ENCODE measurements at places on chromosomes 13 and 19. TPM values are rescaled to one million over a fixed set of nuclear protein-coding genes. Genes with fewer than 3 reads are reported as not detected.

GRCh38 chr19:10517760-10518443 is 655 bp upstream of the S1PR5 start:
- no peak for DNase-seq
- peak overlapping the region; percentile 10 for H3K4me3 ChIP-seq
- H3K4me1 ChIP-seq, result peaks cover 23% of the 10 kb centered on the region
- H3K27ac ChIP-seq, result no peak overlapping the region
- peaks cover 62% of the 10 kb centered on the region for H3K27me3 ChIP-seq

- no peak for DNase-seq
- H3K4me3 ChIP-seq, result no peak overlapping the region
- no peaks in the 10 kb centered on the region for H3K36me3 ChIP-seq
- no peaks in the 10 kb centered on the region for H3K4me1 ChIP-seq
- peaks cover 15% of the 10 kb centered on the region for H3K27me3 ChIP-seq
Observed at GRCh38 chr13:77374786-77375185, 47.9 kb upstream of the MYCBP2 start.

DNA sequence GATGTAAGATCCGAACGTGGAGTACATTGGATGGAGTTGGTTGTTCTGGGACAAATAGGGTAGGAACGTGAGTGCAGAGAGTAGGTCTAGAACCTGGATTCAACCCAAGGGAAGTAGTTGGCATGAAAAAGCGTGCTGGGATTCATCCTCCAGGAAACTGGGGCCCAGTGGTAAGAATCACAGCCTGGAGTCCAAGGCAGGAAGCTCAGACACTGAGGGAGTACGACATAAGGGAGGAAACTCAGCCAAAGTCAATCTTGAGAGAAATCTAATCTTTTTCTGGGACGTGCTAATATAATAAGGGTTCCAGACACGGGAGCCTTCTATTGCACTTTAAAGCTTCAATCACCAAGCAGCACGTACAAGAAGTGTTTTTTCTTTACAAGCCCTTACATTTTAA is 46.4 kb downstream of the DLEU7 start:
- DNase-seq, result no peak
- H3K27ac ChIP-seq, result no peak overlapping the region
- H3K27me3 ChIP-seq, result peaks cover 26% of the 10 kb centered on the region
- H3K4me1 ChIP-seq, result peaks cover 19% of the 10 kb centered on the region
- H3K36me3 ChIP-seq, result no peaks in the 10 kb centered on the region
- H3K4me3 ChIP-seq, result no peak overlapping the region

The LCP1 gene
- total RNA-seq, result 741 TPM

The CDX2 gene
- total RNA-seq, result not detected

DNA sequence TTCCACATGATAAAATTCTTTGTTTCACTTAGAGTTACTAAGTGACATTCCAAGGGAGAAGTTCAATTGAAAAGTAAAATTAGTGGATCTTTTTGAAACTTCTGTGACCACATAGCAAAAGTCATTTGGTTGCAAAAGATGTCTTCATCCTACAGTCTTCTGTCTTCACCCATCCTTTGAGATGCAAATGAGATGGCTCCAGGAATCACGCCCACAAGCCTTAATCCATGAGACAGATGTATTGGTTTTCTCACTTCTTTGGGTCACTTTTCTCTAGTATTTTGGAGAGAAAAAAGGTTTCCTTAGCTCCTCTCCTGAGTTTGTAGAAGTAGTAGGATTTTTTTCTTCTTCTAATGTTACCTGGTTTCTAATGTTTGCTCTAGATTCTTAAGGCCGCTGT is 259.5 kb upstream of the SLC10A2 start:
- H3K36me3 ChIP-seq, result no peaks in the 10 kb centered on the region
- no peak for DNase-seq
- no peaks in the 10 kb centered on the region for H3K27me3 ChIP-seq
- H3K4me3 ChIP-seq, result no peak overlapping the region
- no peaks in the 10 kb centered on the region for H3K4me1 ChIP-seq
- H3K27ac ChIP-seq, result no peak overlapping the region

DNA sequence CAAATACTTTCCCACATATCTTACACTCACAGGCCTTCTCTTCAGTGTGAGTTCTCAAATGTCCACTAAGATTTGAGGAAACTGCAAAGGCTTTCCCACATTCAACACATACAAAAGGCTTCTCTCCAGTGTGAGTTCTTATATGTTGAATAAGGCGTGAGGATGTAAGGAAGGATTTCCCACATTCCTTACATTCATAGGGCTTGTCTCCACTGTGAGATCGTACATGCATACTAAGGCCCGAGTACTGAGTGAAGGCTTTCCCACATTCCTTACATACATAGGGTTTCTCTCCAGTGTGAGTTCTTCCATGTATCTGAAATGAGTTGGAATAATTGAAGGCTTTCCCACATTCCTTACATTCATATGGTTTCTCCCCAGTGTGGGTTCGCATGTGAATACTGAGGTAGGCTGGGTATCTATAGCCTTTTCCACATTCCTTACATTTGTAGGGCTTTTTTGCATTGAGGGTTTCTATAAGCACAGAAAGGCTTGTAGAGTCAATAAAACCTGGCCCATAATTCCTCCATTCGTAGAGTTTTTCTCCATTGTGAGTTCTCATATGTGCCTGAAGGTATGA is 9.6 kb downstream of the ZNF426 start:
- no peak overlapping the region for H3K27ac ChIP-seq
- no peaks in the 10 kb centered on the region for H3K4me1 ChIP-seq
- H3K36me3 ChIP-seq, result peaks cover 77% of the 10 kb centered on the region
- DNase-seq, result no peak
- H3K27me3 ChIP-seq, result no peaks in the 10 kb centered on the region
- H3K4me3 ChIP-seq, result no peak overlapping the region

GRCh38 chr19:49775742-49776370 is 9.1 kb downstream of the AP2A1 start:
- no peaks in the 10 kb centered on the region for H3K27me3 ChIP-seq
- no peak overlapping the region for H3K4me3 ChIP-seq
- no peak for DNase-seq
- no peak overlapping the region for H3K27ac ChIP-seq
- H3K36me3 ChIP-seq, result peaks cover 8% of the 10 kb centered on the region

DNA sequence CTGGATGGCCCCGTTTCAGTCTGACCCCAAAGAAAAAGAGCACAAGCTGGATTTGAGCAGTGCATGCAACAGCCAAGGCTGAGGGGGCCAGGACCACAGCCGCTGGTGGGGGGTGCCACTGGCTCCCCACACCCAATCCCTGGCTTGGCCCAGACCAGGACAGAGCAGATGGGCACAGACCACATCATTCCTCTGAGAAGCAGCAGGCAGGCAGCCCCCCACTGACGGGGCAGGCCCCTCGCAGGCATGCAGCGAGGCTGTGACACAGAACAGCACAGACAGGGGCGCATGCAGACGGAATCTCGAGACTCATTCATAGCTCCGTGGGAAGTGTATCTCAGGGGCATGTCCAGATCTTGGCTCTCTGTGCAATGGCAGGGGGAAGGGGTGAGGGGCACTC is 74.9 kb downstream of the IER2 start:
- peaks cover 3% of the 10 kb centered on the region for H3K4me1 ChIP-seq
- peaks cover 5% of the 10 kb centered on the region for H3K27me3 ChIP-seq
- no peaks in the 10 kb centered on the region for H3K36me3 ChIP-seq
- H3K27ac ChIP-seq, result no peak overlapping the region
- DNase-seq, result no peak

The APC2 gene
- 0.07 TPM for total RNA-seq

The KRTDAP gene
- not detected for total RNA-seq

- H3K4me3 ChIP-seq, result no peak overlapping the region
- no peaks in the 10 kb centered on the region for H3K36me3 ChIP-seq
- peaks cover 57% of the 10 kb centered on the region for H3K27me3 ChIP-seq
- no peak for DNase-seq
Observed at GRCh38 chr13:48579165-48579918, 46.5 kb upstream of the RCBTB2 start.

DNA sequence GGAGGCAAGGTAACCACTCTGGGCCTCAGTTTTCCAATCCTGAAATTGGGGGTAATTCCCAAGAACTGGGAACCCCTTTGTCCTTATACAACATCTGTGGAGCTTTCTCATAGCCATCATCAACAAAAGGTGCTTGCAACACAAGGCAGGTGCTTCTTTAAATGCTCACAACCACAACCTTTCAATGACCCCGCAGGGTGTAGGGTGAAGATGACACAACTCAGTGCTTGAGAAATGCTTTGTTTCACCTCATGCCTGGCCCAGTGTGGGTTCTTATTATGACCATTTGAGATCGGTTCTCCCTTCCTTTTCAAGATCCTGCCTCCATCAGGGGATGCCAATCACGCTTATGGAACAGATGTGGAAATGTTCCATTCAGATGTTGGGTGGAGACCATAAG is 8.4 kb downstream of the WIZ start:
- no peak overlapping the region for H3K4me3 ChIP-seq
- peaks cover under 1% of the 10 kb centered on the region for H3K4me1 ChIP-seq
- H3K36me3 ChIP-seq, result no peaks in the 10 kb centered on the region

The SLITRK6 gene
- total RNA-seq, result not detected

GRCh38 chr13:45178349-45179162 is 22.3 kb downstream of the KCTD4 start:
- no peak overlapping the region for H3K27ac ChIP-seq
- H3K27me3 ChIP-seq, result no peaks in the 10 kb centered on the region
- no peak overlapping the region for H3K4me3 ChIP-seq
- DNase-seq, result no peak
- peaks cover 20% of the 10 kb centered on the region for H3K4me1 ChIP-seq

DNA sequence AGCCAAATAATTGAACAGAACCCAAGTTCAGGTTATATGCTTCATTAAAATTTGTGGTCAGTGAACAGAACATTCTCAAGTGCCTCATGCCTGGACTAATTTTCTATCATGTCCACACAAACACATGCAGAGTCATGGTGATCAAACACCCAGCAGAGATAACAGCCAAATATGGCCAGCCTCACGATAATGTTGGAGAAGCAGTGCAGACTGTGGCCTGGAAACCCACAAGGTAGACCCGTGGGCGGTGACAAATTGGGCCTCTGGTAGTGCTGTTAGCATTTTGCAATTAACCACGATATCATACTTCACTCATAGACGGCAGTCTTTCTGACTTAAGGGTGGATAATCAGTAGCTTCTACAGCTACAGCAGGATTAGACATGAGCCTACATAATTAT is 35.0 kb upstream of the VWA8 start:
- peaks cover 2% of the 10 kb centered on the region for H3K4me1 ChIP-seq
- H3K27ac ChIP-seq, result no peak overlapping the region
- H3K27me3 ChIP-seq, result peaks cover 28% of the 10 kb centered on the region
- DNase-seq, result no peak

The IL27RA gene
- total RNA-seq, result 76.6 TPM

The USE1 gene
- total RNA-seq, result 27.2 TPM

DNA sequence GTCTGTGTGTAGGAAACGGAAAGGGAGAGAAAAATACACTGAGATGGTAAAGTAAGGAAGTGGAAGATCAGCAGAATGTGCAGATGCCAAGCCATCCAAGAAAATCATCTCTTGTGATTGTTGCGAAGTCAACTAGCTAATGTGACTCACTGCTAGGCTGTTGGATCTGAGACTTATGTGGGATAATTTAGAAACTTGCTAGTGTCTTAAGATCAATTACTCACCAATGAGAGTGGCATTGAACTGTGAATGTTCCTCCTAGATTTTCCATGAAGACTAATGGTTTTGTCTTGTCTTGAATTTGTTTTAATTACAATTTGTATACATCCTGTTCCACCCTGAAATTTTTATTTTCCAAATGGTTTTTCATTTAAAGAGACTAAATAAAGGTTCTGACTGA is 771.6 kb downstream of the EFNB2 start:
- H3K36me3 ChIP-seq, result no peaks in the 10 kb centered on the region
- H3K4me1 ChIP-seq, result no peaks in the 10 kb centered on the region
- no peaks in the 10 kb centered on the region for H3K27me3 ChIP-seq

The FFAR3 gene
- total RNA-seq, result 0.92 TPM

The ZNF419 gene
- 4.8 TPM for total RNA-seq

DNA sequence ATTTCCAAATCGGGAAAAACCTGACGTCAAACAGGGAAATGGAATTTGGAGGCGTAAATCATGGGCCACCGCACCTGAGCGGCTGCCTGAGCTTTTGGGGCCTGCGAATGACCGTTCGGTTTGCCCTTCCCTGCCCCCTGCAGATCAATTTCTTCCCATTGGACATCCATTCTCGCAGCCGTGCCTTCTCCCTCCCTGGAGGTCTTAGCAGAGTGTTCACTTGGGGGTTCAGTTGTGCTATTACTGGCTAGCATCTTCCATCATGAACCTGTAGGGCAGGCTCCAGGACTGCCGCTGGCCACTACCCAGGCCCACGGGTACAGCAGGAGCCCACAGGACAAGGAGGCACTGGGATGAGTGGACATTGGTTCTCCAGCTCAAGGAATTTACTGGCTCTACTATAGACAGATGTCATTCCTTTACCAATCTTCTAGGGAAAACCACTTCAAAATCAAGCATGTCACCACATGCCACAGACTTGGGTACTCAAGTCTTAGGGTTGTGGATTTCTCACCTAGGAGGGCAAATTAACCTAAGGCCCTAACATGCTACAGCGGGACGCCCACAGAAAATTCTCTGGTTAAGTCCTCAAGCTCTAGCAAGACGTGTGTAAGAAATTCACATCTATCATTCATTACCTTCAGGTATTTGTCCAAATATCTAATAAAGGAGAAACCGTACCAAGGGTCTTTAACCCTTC is 75.5 kb downstream of the COL4A1 start:
- H3K27me3 ChIP-seq, result peaks cover 9% of the 10 kb centered on the region
- H3K4me1 ChIP-seq, result no peaks in the 10 kb centered on the region
- H3K36me3 ChIP-seq, result no peaks in the 10 kb centered on the region
- no peak overlapping the region for H3K4me3 ChIP-seq
- no peak for DNase-seq
- no peak overlapping the region for H3K27ac ChIP-seq

- H3K27me3 ChIP-seq, result peaks cover 11% of the 10 kb centered on the region
- DNase-seq, result no peak
- no peak overlapping the region for H3K27ac ChIP-seq
- H3K36me3 ChIP-seq, result no peaks in the 10 kb centered on the region
Observed at GRCh38 chr13:29497137-29497654, 98.3 kb downstream of the SLC7A1 start.

DNA sequence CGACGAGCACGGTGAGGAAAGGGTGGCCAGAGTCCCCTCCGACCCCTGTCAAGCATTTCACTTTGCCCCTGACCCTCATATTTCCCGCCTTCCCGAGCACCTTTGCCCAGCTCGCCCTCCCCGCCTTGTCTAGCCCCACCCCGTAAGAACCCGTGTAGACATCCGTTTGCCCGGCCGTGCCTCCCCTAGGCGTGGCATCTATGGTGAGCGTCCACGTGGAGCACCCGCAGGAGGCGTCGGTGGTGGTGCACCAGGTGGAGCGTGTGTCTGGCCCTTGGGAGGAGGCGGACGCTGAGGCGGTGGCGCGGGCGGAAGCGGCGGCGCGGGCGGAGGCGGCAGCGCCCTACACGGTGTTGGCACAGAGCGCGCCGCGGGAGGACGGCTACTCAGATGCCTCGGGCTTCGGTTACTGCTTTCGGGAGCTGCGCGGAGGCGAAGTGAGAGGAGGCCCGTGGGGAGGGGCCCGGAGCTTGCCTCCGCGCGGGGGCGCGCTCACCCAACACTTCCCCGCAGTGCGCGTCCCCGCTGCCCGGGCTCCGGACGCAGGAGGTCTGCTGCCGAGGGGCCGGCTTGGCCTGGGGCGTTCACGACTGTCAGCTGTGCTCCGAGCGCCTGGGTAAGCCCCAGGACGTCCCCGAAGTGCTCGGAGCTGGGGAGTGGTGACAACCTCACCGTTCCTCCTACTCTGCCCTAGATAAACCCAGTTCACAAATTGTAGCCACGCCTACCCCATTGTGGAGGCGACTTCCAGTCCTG is 4.2 kb downstream of the LTBP4 start:
- peaks cover 12% of the 10 kb centered on the region for H3K27me3 ChIP-seq
- H3K36me3 ChIP-seq, result no peaks in the 10 kb centered on the region
- H3K4me3 ChIP-seq, result peak overlapping the region; percentile 85
- DNase-seq, result peak; percentile 86
- peak overlapping the region; percentile 93 for H3K27ac ChIP-seq
- peaks cover 47% of the 10 kb centered on the region for H3K4me1 ChIP-seq
